Muscle of arm (tissue), 14 donors: ENCODE measurements at places on chromosomes 12 and 14.

DNA sequence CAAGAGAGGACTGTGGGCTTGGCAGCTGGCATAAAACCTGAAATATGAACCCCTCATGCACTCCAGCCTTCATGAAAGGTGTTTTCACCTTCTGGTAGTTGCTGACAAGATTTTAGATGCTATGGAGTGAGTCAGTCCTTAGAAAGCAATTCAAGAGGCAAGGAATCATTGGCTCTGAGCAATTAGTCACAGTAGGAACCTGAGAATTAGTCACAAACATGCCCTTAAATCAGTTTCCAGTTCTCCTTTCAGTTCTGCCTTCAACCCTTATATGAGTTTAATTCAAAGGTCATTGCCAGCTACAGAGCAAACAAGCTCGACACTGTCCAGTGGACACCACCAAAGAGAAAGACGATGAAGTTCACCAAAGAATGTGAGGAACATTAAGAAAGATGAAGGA lies 472.3 kb downstream of the GLT1D1 start:
- no peak for DNase-seq

DNA sequence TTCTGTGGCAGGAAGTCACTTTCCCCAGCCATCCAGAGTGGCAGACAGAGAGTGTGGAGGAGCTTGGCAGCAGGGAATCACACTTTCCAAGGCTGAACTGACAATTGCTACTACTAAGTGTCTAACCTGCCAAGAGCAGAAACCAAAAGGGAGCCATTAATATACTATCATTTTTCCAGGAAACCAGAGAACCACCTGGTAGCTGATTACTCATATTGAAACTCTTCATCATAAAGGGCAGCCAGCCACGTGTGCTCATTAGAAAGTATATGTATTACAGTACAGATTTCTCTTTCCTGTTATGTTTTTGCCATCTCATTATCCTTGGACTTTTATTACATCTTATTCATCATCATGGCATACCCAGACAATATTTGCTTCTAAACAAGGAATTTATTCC lies 374.9 kb downstream of the GXYLT1 start:
- DNase-seq, result no peak

DNA sequence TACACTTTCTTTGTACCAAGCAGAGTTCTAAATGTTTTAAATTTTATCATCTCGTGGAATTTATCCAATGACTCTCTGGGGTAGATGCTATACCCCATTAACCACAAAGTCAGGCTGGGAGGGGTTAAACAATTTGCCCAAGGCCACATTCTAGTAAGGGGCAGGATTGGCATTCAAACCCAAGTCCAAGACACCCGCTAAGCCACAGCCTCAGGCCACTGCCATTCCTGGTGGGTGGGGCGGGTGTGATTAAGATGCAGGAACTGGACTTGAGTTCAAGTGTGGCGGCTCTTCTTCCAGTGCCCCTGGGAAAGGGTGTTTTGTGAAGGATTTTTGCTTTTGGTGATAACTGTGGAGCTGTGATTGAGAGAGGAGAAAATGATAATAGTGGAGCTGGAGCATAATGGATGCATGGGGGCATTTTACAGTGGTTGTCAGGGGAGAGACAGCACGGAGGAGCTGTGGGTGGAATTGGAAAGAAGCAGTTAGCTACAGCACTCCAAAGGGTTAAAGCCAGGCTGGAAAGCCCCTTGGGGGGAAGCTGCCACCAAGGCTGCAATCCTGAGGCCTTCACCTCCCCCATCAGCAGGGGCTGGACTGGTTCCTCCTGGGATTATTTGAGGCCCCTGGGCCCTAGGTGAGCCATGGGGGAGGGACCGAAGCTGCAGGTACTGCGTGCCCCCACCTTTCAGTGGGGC lies 1.0 kb upstream of the VRTN start:
- DNase-seq, result no peak

DNA sequence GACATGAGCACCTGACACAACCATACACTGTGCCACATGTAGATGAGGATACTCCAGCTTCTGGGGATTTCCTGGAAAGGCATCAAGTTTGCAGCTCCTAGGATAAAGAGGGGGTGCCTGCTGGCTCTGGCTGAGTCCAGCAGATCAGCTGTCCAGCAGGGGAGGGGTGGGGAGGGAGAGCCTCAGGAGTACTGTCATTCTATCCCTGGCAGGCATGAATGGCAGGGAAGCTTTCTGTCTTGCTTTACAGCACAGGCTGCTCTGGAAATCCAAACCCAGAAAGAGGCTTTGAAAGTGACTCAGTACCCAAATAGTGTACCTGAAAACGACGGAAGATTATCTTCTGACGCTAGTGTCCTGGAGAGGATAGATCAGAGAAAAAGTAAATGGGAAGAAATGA lies 32.2 kb downstream of the SLC8A3 start:
- peak; percentile 1 for DNase-seq

DNA sequence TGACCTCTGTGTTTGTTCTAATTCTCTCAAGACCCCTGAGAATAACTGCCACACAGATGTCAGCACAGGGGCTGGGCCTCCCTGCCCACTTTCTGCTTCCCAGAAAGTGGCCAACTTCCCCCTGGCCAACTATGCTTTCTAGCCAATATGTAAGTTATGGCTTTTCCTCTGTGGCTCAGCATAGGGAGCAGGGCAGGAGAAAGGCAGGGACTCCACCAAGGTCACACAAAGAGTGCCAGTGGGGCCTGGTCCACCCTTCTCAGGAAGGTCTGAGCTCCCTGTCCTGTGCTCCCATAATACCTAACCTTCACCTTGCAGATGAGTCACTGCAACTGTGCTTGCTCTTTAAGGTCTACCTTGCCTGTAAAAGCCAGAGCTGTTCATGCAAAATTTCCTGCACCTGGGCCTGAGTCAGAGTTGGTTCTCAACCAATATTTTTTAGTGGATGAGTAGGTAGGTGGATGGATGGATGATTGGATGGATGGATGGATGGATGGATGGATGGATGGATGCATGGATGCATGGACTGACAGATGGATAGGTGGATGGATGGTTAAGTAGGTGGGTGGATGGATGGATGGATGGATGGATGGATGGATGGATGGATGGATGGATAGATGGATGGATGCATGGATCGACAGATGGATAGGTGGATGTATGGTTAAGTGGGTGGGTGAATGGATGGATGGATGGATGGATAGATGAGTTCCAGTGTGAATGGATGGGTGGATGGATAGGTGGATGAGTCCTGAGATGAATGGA lies 64.2 kb downstream of the DIO3 start:
- DNase-seq, result no peak

DNA sequence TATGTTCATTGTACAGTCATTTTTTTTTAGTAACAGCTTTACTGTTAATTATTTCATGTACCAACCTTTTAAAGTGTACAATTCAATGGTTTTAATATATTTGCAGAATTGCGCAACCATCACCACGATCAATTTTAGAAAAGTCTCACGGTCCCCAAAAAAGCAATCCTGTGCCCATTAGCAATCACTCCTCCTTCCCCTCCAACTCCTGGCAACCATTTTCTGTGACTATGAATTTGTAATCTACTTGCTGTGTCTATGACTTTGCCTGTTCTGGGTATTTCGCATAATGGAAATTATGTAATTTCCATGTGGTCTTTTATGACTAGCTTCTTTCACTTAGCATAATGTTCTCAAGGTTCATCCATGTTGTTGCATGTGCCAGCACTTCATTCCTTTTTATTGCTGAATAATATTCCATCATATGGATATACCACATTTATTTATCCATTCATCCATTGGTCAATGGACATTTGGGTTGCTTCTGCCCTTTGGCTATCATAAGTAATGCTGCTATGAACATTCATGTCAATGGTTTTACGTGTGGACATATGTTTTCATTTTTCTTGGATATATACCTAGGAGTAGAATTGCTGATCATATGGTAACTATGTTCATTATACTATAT lies 9.9 kb downstream of the KICS2 start:
- DNase-seq, result no peak

- DNase-seq, result no peak
Observed at GRCh38 chr12:106145539-106146447, 7.0 kb upstream of the NUAK1 start.

GRCh38 chr12:116977465-116978380 lies 67.0 kb downstream of the FBXW8 start:
- DNase-seq, result no peak

GRCh38 chr14:103775506-103775905 lies 59.9 kb downstream of the ZFYVE21 start:
- no peak for DNase-seq

DNA sequence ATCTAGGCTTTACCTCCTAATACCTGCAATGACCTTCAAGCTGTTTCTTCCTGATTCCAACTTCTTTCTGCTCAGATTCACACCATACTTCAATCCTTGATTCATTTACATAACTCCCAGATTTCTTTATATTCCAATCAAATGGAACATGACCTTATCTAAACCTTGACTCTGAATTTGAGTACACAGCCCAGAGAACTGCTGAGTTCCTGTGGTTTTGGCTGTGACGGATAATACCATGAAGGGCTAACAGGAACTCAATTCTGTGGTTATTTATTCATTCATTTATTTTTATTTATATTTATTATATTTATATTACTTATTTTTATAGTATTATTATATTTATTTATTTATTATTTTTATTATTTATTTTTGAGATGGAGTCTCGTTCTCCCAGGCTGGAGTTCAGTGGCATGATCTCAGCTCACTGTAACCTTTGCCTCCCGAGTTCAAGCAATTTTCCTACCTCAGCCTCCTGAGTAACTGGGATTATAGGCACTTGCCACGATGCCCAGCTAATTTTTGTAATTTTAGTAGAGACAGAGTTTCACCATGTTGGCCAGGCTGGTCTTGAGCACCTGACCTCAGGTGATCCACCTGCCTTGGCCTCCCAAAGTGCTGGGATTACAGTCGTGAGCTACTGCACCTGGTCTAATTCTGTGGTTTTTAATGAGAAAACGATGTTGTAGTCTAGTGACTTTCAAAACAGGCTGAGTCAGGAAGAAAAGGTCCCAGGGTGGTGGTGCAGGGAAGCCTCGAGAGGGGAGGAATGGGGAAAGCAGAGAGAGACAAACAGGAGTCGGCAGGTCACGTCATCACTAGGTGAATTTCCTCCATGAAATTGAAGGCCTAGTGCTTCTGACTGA lies 11.7 kb downstream of the APOLD1 start:
- DNase-seq, result no peak

- DNase-seq, result no peak
Observed at GRCh38 chr12:29552994-29553748, 55.7 kb upstream of the OVCH1 start.

DNA sequence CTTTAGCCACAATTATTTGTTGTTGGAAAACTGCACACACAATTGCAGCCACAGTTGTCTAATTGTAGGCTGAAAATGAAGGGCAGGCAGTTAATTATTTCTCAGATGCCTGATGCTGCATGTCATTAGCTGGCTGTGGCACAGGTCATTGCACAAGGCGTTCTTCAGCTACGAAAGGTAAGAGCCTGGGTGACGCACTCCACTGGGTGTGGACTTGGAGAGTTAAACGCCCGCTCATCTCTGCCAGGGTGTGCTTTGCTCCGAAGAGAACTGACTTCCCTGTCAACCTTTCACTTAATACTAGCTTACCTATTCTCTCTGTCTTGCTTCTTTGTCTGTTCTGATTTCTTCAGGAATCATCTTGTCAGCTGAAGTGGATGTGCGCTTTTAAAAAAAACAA lies 91.4 kb upstream of the CPM start:
- DNase-seq, result no peak

DNA sequence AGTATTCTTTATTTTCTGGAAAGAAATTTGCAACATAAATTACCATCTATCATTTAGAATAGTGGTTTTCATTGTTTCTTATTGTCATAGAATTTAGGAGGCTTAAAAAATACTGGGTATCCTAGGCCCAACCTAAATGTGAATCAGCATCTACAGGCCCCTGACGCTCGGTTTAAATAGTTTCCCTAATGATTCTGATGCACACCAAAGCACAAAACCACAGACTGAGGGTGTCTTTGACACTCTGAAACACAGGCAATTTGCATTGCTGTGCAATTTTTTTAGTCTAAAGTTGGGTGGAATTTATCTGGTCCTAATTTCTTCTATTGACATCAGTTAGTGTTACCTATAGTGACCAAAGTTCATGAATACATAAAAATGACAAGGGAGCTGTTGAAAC lies 87.6 kb upstream of the SSTR1 start:
- no peak for DNase-seq

DNA sequence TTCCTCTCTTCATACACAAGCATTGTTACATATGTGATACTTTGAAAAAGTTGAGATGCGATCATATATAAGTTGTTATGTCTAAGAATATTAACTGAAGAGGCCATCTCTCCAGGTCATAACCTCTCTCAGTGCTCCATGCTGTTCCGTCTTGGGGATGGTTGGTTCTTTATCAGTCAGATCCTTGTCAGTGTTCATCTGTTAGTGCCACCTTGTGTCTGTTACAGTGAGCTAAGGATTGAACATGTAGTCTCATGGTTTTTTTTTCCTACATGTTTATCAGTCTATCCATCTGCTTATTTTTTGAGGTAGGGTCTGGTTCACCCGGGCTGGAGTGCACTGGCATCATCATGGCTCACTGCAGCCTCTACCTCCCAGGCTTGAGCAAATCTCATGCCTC lies 30.5 kb downstream of the EP400 start:
- no peak for DNase-seq

- no peak for DNase-seq
Observed at GRCh38 chr14:81682701-81683100, 149.0 kb upstream of the SEL1L start.

- peak; percentile 78 for DNase-seq
Observed at GRCh38 chr12:68451261-68452077, 119.3 kb upstream of the MDM1 start.

DNA sequence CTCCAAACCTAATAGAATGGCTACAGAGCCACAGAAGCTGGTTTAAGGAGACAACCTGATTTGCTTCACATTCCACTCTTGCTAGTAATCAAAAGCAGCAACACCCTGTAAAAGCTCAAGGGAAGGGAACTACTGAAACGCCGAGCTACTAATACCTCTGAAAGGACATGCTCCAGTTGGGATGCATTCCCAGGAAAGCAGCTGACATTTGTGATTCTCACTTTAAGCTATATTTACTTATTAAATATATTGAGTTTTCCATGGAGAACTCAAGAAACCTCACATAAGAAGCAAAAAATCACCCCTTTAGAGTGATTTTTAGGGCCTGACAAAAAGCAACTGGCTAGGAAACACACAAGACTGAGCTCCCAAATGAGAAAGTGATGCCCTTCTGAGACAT lies 1073.0 kb upstream of the FLRT2 start:
- no peak for DNase-seq

DNA sequence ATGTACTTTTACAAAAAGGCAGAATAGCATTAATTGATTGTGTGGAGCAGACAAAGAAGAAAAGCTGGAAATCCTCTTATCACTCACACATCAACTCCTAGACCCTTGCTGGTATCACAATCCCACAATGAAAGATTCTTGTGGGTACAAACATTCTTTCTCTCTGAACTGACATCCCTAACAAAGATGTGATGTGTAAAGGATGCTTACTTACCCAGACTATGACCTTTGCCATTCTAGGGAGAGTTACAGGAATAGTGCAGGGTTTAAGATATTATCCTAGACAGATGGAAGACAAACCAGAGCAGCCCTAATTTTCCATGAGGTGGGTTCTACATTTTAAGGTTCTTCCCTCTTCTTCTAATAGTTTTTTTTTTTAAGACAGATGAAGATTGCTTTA lies 60.4 kb upstream of the SLC6A15 start:
- no peak for DNase-seq
